Gastroesophageal sphincter (tissue), 4 donors: ENCODE measurements at places on chromosomes 3 and 15.
A peak's percentile ranks its signal among the peaks of the same experiment; 100 is the strongest.

DNA sequence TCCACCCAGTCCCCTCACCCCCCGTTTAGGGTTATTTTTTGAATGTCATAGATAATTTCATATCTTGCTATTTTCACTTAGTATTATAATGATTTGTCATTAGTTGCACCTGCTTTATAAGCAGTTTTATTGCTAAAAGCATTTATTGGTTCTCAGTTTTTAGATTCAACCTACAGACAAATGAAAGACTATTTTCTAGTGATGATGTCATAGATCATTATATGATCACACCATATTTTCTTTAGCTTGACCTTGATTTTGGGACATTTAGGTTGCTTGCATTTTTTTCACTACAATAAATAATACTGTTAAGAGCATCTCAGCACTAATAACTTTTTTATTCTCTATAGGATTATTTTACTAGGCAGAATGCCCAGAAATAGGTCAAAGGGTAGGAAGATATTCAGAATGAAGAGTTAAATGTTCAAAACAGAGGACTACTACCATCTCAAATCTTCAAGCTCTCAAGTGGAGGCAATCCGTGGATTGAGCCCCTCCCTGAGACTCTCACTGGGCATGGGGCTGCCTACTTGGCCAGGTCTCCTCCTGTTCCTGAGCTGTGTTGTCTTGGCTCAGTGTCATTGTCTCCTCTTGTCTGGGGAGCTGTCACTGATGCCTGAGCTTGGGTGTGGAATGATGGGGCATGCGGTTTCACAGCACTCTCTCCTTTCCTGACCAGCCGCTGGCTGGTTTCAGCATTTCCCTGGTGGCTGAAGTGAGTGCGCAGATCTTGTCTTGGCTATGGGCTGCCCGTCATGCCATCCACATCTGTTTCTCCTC, 28.4 kb downstream of the CHCHD6 start:
- ATAC-seq, result no peak

DNA sequence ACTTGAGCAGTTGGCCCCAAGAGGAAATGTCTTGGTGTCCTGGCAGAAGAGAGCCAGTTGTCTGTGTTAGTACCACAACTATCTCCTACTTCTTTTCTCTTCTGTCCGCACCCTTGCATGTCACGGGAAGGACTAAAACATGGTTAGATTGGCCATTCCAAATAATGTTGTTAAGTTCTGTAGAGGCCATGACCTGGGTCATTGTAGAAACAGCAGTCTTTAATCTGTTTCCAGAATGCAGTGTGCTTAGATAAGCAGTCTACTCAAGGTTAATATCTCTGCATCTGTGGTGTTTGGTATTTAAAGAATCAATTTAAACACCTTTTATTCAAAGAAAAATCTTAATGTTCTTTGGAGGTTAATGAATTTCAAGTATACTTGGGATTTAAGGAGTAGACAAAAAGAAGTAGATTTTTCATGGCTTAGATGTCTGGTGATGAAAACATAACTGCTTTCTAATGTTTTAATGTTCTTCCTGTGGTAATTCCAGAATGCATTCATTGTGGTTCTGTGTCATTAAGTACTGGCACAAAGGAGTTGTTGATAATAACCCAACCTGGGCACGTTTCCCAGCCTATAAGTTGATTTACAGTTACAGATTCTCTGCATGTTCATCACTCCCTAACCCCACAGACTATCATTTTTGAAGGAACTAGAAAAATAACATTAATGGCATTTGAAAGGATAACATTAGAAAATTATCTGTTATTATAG, 58.9 kb downstream of the TMEM108 start:
- ATAC-seq, result no peak

DNA sequence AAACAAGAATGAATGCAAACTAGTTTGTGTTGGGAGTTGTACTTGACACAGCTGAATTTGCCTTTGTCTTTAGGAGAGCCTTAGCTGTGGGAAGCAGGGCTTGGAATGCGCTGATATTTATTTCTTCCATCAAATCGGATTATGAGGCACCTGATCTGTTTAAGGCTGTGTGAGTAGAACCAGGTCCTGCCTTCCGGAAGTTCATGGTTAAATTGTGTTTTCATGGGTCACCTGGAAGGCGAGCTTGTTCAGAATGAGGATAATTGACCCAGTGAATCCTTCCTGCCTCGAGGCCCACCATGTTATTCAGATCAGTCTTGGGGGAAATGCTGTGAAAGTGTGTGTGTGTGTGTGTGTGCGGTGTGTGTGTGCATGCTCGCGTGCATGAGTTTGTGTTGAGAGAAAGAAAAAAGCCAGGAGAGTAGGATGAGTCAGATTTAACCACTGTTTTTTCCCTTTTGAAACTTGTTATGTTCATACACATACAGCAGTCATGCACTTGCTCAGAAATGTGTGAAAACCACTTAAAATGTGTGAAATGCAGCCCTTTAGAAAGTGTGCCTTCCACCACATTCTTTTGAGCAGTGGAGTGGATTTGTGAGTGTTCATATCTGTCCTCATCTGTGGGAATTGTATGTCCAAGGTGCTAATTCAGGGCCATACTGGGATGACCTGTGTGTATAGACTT, 36.7 kb downstream of the SMAD3 start:
- no peak for ATAC-seq

GRCh38 chr3:12758025-12758781, 856 bp downstream of the TMEM40 start:
- peak; percentile 80 for ATAC-seq

GRCh38 chr3:140432229-140432669, 245.6 kb upstream of the TRIM42 start:
- ATAC-seq, result no peak

GRCh38 chr3:142275856-142276255, 50.5 kb upstream of the GK5 start:
- ATAC-seq, result peak; percentile 69

DNA sequence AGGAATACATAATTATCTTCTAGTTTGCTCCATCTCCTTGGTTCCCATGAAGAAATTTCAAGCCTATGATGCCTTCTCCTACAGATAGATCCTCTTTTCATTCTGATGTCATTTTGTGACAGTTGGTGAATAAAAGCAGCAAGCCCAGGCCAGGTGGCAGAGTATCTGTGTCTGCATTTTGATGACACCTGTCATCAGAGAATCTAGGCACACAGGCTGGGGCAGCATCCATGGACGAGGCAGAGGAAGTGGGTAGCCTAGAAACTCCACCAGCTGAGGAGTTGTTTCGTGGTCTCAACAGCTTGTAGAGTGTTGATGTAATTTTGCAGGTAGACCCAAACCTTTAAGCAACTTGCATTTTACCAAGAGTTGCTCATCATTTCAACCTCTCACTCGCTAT, 269.8 kb downstream of the FEZF2 start:
- ATAC-seq, result no peak

DNA sequence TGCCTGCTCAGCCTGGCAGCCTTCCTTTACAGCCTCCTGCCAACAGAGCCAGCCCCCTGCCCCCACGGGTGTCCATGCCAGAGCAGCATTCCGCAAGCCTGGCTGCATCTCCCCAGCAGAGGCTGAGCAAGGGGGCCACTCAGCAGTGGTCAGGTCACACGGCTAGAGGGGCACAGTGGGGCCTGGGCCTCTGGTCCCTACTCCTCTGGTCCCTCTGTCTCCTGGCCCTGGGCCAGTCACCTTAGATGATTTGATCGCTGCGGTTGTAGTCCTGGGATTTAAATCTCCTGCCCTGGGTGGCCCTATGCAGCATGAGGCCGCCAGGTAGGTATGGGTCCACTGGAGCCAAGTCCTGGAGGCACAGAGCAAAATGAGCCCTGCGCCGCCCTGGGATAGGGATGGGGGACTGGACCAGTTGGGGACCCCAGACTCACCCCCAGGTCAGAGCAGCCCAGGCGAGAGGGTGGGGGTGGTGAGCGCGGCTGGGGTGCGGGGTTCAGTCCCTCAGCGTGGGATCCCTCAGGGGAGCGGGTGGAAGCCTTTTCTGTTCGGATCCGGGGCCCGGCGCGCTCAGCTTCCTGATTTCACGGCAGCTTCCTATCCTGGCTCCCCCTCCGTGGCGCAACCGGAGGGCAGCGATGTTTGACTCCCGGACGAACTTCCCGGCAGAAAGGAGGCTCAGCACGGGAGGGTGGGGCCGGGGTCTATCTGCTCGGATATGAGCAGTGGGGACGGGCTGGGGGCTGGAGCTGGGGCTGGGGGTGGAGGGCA, at the start of gene ZBTB47:
Gene ZBTB47 (plus strand): TSS at position 138 of the 771 bp plus-strand sequence. CDS start 4,659 bp downstream, outside the sequence.
- peak; percentile 57 for ATAC-seq

DNA sequence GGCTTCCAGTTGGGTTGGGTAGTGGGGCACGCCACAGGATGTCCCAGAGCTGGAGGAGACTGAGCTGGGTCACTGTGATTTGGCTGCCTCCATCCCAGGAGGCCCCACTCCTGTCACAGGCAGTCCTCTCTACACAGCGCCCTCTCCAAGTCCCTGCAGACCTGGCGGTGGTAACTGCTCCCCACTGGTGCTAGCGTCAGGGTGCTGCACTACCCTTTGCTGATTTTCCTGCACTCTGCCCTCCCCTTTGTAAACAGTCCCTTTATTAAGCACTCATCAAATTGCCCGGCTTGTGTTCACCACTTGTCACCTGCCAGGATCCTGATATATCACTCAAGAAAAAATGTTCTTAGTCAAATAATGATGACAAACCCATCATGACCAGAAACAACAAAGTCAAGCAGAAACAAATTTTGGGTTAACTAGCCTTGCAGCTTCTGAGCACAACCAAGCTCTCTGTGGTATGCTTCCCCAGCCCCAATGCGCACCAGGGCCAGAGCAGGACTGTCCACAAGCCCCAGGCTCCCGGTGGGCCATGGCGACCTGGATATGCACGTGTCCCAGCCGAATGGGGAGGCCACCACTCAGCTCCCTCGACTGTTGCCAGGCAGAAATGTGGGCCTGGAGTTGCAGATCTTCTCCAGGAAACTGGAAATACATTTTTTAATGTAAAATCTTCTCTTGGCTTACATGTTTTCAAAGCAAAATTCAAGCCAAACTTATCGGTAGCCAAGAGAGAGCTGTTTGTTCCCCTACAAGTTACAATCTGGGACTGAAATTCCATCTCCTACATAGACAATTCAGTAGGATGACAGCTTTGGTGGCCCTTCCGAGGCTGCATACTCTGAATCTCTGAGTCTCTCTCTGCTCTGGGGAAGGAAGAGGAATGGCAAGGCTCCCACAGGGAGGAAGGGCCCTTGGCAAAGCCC, 24.5 kb downstream of the MEGF11 start:
- ATAC-seq, result no peak
